ENCODE measurements at places on chromosomes 12 and 14.

GRCh38 chr12:98423963-98424362 is 91.4 kb upstream of the TMPO start:
- H3K4me1 ChIP-seq = no peaks in the 10 kb centered on the region
- no peak for DNase-seq
- H3K4me3 ChIP-seq = no peak overlapping the region
- H3K36me3 ChIP-seq = no peaks in the 10 kb centered on the region

- DNase-seq = no peak
- no peaks in the 10 kb centered on the region for H3K27me3 ChIP-seq
- no peak overlapping the region for H3K4me3 ChIP-seq
Observed at GRCh38 chr14:72618424-72618823, 275.5 kb downstream of the DPF3 start.

DNA sequence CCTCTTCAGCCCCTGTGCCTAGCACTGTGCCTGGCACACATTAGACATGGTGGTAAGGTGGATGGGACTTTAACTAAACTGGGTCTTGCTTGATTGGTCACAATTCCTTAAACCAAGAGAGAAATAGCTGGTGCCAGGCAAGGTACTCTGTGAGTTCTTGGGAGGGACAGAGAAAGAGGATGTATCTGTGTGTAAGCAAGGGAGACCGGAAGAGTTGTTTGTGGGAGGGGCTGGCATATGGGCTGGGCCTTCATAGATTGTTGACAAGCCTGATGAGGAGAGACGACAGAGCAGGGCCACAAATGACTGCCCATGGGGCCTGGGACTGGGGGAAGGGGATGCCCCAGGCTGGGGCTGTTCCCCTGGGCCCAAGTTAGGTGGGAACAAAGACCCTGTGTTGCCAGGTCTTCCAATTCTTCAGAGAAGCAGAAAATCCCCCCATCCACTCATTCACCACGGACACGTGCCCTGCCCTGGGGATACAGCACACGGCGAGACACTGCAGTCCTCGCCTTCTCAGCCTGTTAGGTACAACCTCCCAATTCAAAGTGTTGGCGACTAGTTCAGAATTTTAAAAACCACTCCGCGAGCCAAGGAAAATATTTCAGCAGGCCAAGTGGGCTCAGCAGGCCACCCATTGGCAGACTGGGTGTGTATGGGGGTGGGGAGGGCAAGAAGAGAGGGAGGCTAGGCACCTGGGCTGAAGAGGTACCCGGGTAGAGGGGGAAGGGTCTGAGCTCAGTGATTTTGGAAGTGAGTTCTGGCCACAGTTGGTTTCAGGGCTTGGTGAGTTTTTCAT is 11.4 kb upstream of the CYP46A1 start:
- no peak overlapping the region for H3K4me3 ChIP-seq
- DNase-seq = no peak
- peaks cover 37% of the 10 kb centered on the region for H3K4me1 ChIP-seq
- H3K27me3 ChIP-seq = no peaks in the 10 kb centered on the region

DNA sequence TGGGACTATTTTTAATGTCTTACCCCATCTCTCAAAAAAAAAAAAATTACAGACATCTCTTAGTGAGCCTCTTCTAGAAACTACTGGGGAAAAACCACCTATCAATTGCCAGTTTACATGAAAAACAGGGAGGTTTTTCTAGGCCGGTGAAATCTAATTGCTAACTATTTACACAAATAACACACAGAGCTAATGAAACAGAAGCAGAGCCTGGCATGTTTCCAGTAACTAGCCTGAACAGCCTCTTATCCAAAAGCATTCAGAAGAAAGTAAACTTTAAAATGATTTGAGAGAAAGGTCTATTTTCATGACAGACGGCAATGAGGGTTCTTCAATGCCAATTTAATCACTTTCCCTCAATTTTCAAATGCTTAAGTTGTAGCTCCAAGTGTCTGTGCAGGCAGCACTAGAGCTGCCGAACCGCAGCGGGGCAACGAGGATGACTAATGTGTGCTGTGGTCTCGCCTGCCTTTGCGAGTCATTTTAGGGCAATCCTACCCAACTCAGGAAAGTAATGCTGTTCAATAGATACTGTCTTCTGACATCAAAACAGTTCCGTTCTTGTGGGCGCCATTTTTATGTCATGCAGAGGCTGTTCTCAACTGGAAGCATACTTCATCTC is 84.6 kb downstream of the SETD3 start:
- peaks cover 43% of the 10 kb centered on the region for H3K36me3 ChIP-seq
- H3K4me1 ChIP-seq = peaks cover 3% of the 10 kb centered on the region
- H3K4me3 ChIP-seq = no peak overlapping the region
- DNase-seq = peak; percentile 49
- no peaks in the 10 kb centered on the region for H3K27me3 ChIP-seq

GRCh38 chr12:42669553-42669952 is 80.0 kb upstream of the PRICKLE1 start:
- no peak overlapping the region for H3K4me3 ChIP-seq
- H3K4me1 ChIP-seq = no peaks in the 10 kb centered on the region
- H3K36me3 ChIP-seq = no peaks in the 10 kb centered on the region
- no peaks in the 10 kb centered on the region for H3K27me3 ChIP-seq

- no peak for DNase-seq
- H3K27ac ChIP-seq = no peak overlapping the region
- H3K4me3 ChIP-seq = no peak overlapping the region
- no peaks in the 10 kb centered on the region for H3K36me3 ChIP-seq
- H3K4me1 ChIP-seq = peaks cover 6% of the 10 kb centered on the region
Observed at GRCh38 chr14:103281496-103282231, 52.4 kb upstream of the EIF5 start.

DNA sequence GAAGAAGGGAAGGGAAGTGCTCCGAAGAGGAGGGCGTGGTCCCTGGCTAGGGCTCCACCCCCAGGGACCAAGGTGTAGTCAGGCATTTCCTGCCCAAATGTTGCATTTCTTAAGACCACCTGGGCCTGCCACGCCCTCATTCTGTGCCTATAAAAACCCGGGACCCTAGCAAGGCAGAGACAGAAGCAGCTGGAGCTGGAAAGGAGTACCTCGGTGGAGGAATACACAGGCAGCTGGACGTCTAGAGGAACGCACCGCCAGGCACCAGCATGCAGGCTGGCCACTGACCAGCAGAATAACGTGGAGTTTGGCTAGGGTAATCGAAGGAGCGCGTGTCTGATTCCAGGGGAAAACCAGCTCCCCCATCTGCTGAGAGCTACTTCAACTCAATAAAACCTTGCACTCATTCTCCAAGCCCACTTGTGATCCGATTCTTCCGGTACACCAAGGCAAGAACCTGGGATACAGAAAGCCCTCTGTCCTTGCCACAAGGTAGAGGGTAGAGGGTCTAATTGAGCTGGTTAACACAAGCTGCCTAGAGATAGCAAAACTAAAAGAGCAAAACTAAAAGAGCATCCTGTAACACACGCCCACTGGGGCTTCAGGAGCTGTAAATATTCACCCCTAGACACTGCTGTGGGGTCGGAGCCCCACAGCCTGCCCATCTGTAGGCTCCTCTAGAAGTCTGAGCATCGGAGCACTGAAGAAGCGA is 21.0 kb downstream of the CFL2 start:
- H3K4me1 ChIP-seq = peaks cover 7% of the 10 kb centered on the region
- no peak overlapping the region for H3K4me3 ChIP-seq
- no peak for DNase-seq
- no peaks in the 10 kb centered on the region for H3K36me3 ChIP-seq
- H3K27me3 ChIP-seq = no peaks in the 10 kb centered on the region

DNA sequence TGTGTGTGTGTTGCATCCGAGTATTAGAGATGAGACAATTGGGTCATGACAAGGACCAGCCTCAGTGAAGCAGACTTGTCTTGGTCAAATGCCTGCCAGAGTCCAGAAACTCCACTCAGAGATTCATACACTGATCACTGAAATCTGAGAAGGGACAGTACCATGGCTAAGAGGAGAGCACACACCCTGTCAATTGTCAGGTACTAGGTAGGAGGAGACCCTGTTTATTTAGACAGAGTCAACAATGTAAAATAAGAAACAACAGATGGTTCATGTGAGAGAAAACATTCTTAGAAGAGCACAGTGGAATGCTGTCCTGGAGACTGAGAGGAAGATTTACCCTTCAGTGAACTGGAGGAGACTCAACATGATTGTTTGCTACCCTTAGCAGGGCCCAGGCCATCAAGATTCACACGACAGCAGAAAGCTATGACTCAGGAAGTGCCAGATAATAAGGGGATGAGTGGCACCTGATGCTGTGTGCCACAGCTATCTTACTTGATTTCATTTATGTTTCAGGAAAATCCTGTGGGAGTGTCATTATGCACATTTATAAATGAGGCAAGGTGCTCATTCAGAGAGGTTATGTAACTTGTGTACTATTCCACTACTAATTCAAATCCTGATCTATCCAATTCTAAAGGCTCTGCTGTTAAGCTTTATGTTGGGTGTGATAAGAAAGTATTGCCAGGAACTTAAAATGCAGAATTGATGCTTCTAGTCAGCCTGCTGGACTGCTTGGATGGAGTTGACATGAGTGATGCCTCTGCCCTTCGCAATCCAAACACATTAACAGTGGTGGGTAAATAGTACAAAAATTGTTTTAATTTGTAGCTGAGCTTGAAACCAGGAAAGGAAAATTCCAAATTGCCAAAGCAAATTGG is 136.6 kb upstream of the NEDD1 start:
- H3K36me3 ChIP-seq = no peaks in the 10 kb centered on the region
- DNase-seq = no peak
- no peaks in the 10 kb centered on the region for H3K27me3 ChIP-seq
- H3K4me1 ChIP-seq = no peaks in the 10 kb centered on the region
- H3K4me3 ChIP-seq = no peak overlapping the region
- H3K27ac ChIP-seq = no peak overlapping the region

GRCh38 chr12:69508621-69509020 is 38.4 kb downstream of the FRS2 start:
- H3K27ac ChIP-seq = no peak overlapping the region
- no peak overlapping the region for H3K4me3 ChIP-seq
- no peaks in the 10 kb centered on the region for H3K27me3 ChIP-seq
- H3K4me1 ChIP-seq = no peaks in the 10 kb centered on the region
- H3K36me3 ChIP-seq = no peaks in the 10 kb centered on the region

DNA sequence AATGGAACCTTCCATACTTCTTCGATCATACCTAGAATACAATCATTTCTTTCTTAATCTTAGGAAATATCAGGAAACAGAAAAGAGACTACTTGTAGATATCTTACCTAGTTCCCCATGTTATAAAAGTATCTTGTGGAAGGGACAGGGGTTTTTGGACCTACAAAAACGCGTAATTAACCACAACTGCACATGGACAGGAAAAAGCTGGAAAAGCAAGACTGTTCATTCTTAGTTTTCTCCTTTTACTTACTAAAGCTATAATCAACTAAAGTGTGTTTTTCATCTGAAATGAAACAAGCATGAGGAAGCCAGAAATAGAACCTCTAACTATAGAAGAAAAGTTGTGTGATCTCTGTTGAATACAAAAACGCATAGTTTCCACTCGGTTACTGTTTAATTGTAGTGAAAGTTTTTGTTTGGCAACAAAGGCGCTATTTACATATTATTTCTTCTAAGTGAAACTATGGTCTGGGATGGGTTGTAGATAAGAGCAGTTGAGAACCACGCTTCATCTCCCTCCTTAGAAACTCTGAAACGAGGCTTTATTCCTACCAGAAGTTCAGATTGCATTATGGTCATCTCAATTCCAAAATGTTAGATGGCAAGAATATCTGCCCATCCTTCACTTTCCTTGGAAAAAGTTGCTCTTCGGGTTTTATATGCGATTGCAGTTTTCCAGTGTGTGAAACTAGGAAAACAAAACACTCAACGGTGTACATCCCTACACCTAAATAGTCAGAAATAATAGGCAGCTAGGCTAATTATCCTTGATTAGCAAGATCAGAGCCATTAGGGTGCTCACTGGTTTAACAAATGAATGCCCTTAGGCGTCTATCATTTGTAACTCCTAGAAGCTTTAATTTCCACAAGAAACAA is 1.1 kb downstream of the BCAT1 start:
- H3K4me1 ChIP-seq = peaks cover 13% of the 10 kb centered on the region
- DNase-seq = no peak
- H3K36me3 ChIP-seq = no peaks in the 10 kb centered on the region
- peaks cover 36% of the 10 kb centered on the region for H3K27me3 ChIP-seq
- no peak overlapping the region for H3K27ac ChIP-seq
